Ascending aorta (tissue), 2 donors: ENCODE measurements at places on chromosomes 7 and 10. TPM values are rescaled to one million over a fixed set of nuclear protein-coding genes. Genes with fewer than 3 reads are reported as not detected.

DNA sequence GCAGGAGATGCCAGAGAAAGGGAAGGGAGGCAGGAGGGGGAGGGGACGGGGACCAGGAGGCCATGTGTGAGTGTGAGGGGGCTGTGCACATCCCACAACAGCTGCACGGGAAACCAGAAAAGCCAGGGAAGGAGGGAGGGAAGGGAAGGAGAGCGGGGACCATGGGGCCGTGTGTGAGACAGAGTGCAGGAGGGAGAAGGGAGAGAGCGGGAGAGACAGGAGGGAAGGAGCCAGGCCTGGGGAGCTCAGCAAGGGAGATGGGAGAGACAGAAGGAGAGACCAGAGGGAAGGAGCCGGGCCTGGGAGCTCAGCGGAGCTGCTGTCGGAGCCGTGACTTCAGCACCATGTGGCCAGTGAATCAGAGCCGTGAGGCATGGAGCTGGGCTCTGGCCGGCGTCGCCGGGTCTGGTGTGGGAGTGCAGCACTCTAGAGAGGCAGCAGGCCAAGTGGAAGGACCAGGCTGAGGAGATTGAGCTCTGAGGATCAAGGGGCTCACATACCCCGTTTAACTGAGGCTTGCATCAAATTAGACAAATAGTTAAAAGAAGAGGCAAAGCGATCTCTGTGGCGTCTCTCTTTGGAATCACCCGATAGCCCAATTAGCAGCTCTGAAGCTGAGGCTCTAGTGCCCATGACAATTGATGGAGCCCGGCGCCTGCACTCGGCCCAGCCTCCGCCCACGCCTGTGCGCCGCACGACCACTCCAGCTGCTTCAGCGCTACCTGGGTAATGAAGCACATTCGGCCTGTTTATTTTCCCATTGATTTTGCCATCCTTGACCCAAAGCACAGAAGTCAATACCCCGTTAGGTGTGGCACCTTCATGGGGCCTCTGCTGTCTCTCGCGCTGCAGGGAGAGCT, 150.4 kb downstream of the MAD1L1 start:
- H3K4me3 ChIP-seq, result no peak overlapping the region
- H3K27ac ChIP-seq, result no peak overlapping the region
- no peak for DNase-seq
- H3K36me3 ChIP-seq, result peaks cover 5% of the 10 kb centered on the region
- no peaks in the 10 kb centered on the region for H3K27me3 ChIP-seq

DNA sequence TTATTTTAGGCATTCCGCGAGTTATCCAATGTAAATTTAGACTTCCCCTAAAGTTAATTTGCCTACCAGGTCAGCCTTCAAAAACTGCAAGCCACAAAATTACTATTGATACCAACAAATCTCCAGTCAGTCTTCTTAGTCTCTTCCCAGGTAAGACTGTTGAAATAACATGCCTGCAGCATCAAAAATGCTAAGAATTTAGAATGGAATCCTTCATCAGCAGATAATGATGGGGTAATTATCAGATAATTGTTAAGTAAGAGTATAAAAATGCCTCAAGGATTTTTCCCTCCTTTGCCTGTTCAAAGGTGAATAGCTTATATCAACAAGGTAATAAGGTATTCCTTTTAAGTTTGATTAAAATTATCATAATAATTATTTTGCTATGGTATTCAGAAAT, 228.5 kb downstream of the BBS9 start:
- no peaks in the 10 kb centered on the region for H3K36me3 ChIP-seq
- no peaks in the 10 kb centered on the region for H3K27me3 ChIP-seq

DNA sequence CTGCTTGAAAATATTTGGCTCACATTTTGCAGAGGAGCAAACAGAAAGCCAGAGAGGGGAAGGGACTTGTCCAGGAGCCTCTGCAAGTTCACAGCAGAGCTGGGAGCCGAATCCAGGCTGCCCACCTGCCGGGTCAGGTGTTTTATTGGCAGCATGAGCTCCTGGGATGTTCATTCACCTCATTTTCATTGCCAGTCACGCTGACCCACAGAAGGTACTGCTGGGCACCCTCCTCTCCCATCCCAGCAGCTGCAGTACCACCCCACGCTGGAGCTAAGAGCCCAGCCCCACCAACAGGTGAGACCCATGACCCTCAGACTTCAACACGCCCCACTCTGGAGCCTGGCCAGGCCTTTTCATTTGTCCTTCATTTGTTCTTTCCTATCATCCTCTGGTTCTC, 102.7 kb downstream of the GRID1 start:
- no peaks in the 10 kb centered on the region for H3K36me3 ChIP-seq
- H3K4me1 ChIP-seq, result no peaks in the 10 kb centered on the region

GRCh38 chr7:33757563-33758165, 147.7 kb upstream of the BMPER start:
- H3K27me3 ChIP-seq, result no peaks in the 10 kb centered on the region
- DNase-seq, result no peak
- H3K27ac ChIP-seq, result no peak overlapping the region

GRCh38 chr7:12127455-12127854, 83.6 kb upstream of the TMEM106B start:
- H3K4me3 ChIP-seq, result no peak overlapping the region
- no peak for DNase-seq
- H3K27me3 ChIP-seq, result no peaks in the 10 kb centered on the region
- no peaks in the 10 kb centered on the region for H3K4me1 ChIP-seq
- no peak overlapping the region for H3K27ac ChIP-seq

DNA sequence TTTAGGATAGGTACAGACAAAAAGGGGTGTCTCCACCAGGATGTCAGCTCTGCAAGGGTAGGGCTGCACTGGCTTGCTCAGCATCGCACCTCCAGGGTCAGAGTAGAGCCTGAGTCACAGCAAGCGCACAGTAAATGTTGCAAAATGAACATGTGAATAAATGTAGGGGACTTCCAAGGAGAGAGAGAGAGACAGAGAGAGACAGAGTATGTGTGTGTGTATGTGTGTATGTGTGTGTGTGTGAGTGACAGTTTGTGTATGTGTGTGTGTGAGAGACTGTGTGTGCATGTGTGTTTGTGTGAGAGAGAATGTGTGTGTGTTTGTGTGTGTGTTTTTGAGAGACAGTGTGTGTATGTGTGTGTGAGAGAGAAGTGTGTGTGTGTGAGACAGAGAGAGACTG, 163.3 kb downstream of the RPS24 start:
- no peaks in the 10 kb centered on the region for H3K36me3 ChIP-seq
- no peak overlapping the region for H3K27ac ChIP-seq
- no peaks in the 10 kb centered on the region for H3K4me1 ChIP-seq
- H3K4me3 ChIP-seq, result no peak overlapping the region

GRCh38 chr10:78755063-78755701, 313.6 kb upstream of the ZMIZ1 start:
- H3K36me3 ChIP-seq, result no peaks in the 10 kb centered on the region
- H3K4me1 ChIP-seq, result peaks cover 4% of the 10 kb centered on the region
- DNase-seq, result no peak
- no peak overlapping the region for H3K4me3 ChIP-seq

GRCh38 chr7:20114468-20114867, 102.7 kb downstream of the MACC1 start:
- H3K4me3 ChIP-seq, result no peak overlapping the region
- H3K27ac ChIP-seq, result no peak overlapping the region

DNA sequence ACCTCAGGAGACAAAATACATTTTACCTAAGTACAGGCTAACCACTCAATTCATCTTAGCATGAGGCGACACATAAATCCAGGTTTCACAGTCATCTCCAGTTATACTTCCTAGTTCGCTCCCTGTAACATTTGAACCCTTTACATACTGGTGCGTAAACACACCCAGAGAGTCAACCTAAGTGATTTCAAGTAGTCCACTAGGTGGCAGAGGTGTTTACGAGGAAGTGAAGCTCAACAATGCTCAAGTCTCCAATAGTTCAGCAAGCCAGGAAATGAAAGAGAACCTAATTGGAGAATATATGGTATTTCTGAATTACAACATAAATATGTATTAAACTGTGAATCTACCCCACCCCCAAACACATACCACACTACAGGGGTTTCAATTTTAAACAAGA, 76.3 kb upstream of the ABCB5 start:
- H3K27me3 ChIP-seq, result no peaks in the 10 kb centered on the region
- no peaks in the 10 kb centered on the region for H3K4me1 ChIP-seq
- no peak overlapping the region for H3K27ac ChIP-seq
- no peak overlapping the region for H3K4me3 ChIP-seq
- no peaks in the 10 kb centered on the region for H3K36me3 ChIP-seq

DNA sequence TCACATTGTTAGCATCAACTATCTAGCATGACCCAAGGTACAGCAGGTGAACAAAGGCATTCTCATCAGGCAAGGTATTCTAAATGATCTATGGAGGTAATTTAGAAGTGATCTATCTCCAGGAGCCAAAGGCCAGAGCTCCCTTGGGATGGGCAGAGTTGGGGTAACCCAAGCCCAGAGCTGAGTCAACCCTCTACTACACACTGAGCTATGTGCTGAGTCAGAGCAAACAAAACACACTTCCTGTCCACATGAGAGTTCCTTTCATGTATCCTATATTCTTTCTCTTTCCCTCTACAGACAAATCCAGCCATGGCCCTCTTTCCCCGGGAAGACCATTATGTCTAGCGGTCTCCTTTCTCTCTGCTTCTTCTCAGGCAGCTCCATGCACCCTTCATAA, 68.2 kb upstream of the AGK start:
- H3K36me3 ChIP-seq, result no peaks in the 10 kb centered on the region
- H3K4me3 ChIP-seq, result no peak overlapping the region
- no peaks in the 10 kb centered on the region for H3K4me1 ChIP-seq
- H3K27ac ChIP-seq, result no peak overlapping the region
- no peaks in the 10 kb centered on the region for H3K27me3 ChIP-seq

OR6B1 gene
- total RNA-seq, result not detected

MRLN gene
- total RNA-seq, result not detected

ZNF727 gene
- total RNA-seq, result not detected

PRSS37 gene
- total RNA-seq, result not detected

LRRD1 gene
- total RNA-seq, result not detected
